Small intestine (tissue), 16 donors: ENCODE measurements at places on chromosomes 16 and 17.

DNA sequence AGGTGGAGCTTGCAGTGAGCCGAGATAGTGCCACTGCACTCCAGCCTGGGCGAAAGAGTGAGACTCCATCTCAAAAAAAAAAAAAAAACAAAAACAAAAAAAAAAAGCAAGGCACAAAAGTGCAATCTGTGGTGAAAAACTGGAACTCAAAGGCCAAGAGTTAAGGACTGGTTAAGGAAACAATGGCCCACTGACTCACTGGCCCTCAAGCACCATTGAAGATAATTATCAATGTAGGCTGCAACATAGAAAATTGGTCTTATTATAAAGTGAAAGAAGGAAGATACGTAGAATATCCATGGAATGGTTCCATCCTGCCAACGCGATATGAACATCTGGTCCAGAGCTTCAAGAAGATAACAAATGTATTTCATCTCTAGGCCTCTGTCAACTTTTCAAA is 444.2 kb downstream of the SOX9 start:
- DNase-seq = no peak

DNA sequence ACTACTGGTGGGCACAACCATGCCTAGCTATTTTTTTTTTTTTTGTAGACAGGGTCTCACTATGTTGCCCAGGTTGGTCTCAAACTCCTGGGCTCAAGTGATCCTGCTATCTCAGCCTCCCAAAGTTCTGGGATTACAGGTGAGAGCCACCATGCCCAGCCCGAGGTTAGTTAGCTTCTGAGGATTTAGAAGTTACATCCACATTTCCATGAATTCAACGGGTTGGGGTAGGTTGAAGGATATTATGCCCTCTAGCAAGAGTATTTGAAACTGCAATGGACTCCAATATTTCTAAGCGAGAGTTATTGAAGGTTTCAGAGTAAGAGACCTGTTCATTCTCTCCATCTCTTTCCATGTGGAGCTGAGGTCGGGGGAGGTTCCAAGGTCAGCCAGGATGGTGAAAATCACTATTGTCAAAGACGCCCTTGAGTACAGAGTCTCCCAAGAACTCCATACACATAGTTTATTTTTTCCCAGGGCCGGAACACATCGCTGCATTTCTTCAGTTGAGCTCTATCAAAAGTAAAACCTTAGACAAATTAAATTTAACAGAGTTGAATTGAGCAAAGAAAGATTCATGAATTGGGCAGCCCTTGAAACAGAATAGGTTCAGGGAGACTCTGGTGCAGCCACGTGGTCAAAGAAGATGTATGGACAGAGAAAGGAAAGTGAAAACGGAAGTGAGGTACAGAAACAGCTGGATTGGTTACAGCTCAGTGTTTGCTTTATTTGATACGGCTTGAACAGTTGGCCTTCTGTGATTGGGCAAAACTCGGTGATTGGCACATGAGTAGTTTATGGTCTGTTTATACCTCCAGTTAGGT is 19.0 kb upstream of the ITPRIPL2 start:
- peak; percentile 44 for DNase-seq

DNA sequence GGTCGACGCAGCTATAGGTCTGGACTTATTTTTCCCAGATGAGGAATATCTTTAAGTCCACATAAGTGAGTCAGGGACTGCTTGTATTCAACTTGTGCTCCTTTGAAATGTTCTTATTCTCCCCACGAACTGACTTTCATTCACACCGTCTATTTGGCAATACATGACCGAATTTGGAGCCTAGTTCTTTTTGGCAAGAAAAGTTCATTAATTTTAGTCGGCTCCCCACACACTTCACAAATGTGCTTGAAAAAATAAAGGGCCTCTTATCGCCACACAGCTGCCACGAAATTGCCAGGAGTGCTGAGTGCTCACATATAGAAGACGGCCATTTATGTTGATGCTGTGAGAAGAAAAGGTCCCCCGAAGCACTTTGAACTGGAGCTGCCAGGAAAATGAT is 152.6 kb downstream of the PRKCA start:
- no peak for DNase-seq

GRCh38 chr17:2192367-2193057 is 111.1 kb downstream of the SMG6 start:
- DNase-seq = peak; percentile 52

DNA sequence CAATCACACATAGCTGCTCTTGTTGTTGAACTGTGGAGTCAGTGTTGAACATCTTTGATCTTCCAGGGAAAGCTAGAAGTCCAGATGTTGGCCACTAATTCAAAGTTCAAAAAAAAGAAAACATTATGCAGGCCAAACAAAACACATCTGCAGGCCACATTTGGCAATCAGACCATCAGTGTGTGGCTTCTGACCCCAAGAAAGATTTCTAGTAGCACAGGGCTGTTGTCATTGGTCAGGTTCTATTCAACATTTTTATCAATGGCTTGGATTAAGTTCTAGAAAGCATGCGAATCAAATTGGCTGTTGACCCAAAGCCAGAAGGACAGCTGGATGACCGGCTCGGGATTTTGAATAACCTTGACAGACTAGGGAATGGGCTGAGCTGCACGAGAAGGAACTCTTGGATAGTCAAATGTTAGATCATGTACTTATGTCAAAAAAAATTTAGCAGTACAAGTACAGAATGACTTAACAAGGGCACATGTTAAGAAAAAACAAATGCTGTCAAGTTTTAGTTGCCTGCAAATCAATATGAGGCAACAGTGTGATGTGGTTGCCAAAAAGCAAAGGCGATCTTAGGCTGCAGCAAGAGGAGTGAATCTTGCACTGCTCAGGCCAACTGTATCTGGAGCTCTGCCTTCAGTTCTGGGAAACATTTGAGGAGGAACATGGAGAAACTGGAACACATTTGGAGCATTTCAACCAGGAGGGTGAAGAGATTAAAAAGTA is 187.6 kb downstream of the RGS9 start:
- DNase-seq = no peak

- DNase-seq = no peak
Observed at GRCh38 chr16:78611318-78611717, 511.9 kb downstream of the WWOX start.

GRCh38 chr17:31627960-31628359 is 231.1 kb downstream of the COPRS start:
- DNase-seq = no peak

- no peak for DNase-seq
Observed at GRCh38 chr16:1013593-1013900, 32.0 kb downstream of the SOX8 start.
